ENCODE measurements at places on chromosomes 4 and X. TPM values are rescaled to one million over a fixed set of nuclear protein-coding genes. Genes with fewer than 3 reads are reported as not detected.

FAM114A1 gene
- 38.5 TPM for total RNA-seq

NFKB1 gene
- 20.4 TPM for total RNA-seq

FGA gene
- total RNA-seq = 17.4 TPM

FAM9C gene
- total RNA-seq = not detected

CT55 gene
- total RNA-seq = not detected

ARX gene
- 0.39 TPM for total RNA-seq

UGT2A1 gene
- total RNA-seq = not detected

TLR2 gene
- total RNA-seq = 0.20 TPM

HERC6 gene
- total RNA-seq = 3.0 TPM

ADH7 gene
- not detected for total RNA-seq

PPP1R2C gene
- total RNA-seq = not detected
